Esophagus muscularis mucosa (tissue), 4 donors: ENCODE measurements at places on chromosomes 7 and 10. TPM values are rescaled to one million over a fixed set of nuclear protein-coding genes. Genes with fewer than 3 reads are reported as not detected.

Gene AS3MT
- total RNA-seq, result 9.3 TPM

Gene CDHR3
- 31.5 TPM for total RNA-seq

Gene FAM131B
- total RNA-seq, result 2.0 TPM

- H3K27ac ChIP-seq, result no peak overlapping the region
- H3K27me3 ChIP-seq, result no peaks in the 10 kb centered on the region
- no peaks in the 10 kb centered on the region for H3K4me1 ChIP-seq
- H3K4me3 ChIP-seq, result no peak overlapping the region
- no peak for DNase-seq
- no peaks in the 10 kb centered on the region for H3K36me3 ChIP-seq
Measured at GRCh38 chr7:39527296-39527695, 38.9 kb upstream of the YAE1 start.

DNA sequence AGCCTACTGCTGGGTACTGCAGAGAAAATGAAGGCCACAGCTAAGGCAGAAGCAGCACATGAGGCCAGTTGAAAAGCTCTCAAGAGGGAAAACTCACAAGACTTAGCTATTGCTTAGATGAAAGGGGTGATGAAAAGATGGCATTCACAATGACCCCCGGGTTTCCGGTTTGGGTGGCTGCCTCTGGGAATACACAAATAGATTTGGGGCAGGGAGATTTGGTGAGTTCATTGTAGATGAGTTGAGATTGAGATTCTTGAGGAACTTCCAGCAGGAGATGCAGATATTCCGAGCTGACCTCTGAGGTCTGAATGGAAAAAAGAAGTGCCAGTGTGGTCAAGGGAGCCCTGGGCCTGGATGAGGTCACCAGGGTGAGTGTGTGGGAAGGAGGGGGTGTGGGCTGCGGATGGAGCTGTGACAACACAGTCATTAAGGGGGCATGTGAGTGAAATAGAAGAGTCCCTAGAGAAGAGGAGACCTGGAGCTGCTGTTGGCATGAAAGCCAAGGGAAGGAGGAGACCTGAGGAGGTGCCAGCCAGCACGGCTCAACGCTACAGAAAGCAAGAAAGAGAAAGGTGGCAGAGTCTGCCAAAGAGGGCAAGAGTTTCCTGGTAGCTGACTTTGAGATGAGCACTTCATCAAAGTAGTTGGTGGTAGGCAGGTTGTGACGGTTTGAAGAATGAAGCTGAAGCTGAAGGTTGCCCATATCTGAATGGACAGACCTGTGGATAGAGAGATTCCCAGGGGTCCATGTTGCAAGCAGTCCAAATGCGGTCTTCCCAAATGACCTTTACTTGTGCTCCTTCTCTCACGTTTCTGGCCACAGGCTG lies 43.7 kb downstream of the HIF1AN start:
- DNase-seq, result peak; percentile 82
- no peaks in the 10 kb centered on the region for H3K36me3 ChIP-seq
- no peaks in the 10 kb centered on the region for H3K4me1 ChIP-seq
- peaks cover 41% of the 10 kb centered on the region for H3K27me3 ChIP-seq

DNA sequence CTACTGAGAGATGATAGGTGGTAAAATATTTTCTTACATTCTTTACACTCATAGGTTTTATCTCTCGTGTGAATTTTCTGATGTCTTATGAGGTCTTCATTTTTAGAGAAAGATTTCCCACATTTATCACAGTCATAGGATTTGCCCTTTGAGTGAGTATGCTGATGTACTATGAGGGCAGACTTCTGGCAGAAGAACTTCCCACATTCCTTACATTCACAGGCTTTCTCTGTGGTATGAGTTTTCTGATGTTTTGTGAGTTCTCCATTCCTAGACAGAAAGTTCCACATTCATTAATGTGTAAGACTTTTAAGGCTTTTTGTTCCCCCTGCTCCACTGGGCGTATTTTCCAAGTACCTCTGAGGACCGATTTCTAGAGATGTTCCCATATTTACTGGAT lies 23.5 kb downstream of the ZNF25 start:
- H3K4me1 ChIP-seq, result no peaks in the 10 kb centered on the region
- H3K27me3 ChIP-seq, result no peaks in the 10 kb centered on the region
- H3K4me3 ChIP-seq, result no peak overlapping the region
- peaks cover 99% of the 10 kb centered on the region for H3K36me3 ChIP-seq
- no peak overlapping the region for H3K27ac ChIP-seq

DNA sequence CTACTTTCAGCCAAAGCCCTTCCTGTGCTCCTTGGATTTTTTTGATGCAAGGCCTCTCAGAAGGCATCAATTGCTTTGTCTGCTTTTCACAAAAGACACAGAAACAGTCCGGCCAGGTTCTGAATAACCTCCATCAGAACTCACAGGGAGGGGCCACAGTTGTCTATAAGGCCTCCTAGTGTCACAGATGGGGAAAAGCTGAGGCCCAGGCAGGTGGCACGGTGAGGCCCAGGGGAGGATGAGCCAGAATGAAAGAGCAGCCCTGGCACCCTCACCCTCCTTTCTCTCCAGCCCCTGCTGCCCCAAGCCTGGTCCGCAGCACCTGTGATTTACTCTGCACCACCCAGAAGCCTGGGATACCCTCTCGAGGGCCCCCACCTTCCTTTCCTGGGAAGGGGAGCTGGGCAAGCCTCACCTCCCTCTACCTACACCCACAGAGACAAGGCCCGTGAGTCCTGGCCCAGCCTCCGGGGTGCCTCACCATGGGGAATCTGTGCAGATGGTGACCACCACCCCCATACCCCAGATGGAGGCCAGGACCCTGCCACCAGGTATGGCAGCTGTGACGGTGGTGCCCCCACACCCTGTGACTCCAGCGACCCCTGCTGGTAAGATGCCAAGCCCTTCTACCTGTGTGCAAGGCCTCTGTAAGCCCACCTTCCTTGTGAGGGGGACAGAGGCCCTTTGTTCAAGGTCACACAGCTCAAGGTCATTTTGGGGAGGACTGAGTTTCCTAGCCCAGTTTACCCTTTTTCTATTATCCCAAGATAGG lies 26.2 kb upstream of the ZNF467 start:
- no peak for DNase-seq
- no peaks in the 10 kb centered on the region for H3K36me3 ChIP-seq
- H3K4me1 ChIP-seq, result no peaks in the 10 kb centered on the region
- H3K27ac ChIP-seq, result no peak overlapping the region
- H3K4me3 ChIP-seq, result no peak overlapping the region

GRCh38 chr10:93390306-93391090 lies 91.6 kb downstream of the MYOF start:
- no peaks in the 10 kb centered on the region for H3K27me3 ChIP-seq
- H3K27ac ChIP-seq, result peak overlapping the region; percentile 23
- peaks cover 30% of the 10 kb centered on the region for H3K4me1 ChIP-seq
- peak; percentile 34 for DNase-seq

DNA sequence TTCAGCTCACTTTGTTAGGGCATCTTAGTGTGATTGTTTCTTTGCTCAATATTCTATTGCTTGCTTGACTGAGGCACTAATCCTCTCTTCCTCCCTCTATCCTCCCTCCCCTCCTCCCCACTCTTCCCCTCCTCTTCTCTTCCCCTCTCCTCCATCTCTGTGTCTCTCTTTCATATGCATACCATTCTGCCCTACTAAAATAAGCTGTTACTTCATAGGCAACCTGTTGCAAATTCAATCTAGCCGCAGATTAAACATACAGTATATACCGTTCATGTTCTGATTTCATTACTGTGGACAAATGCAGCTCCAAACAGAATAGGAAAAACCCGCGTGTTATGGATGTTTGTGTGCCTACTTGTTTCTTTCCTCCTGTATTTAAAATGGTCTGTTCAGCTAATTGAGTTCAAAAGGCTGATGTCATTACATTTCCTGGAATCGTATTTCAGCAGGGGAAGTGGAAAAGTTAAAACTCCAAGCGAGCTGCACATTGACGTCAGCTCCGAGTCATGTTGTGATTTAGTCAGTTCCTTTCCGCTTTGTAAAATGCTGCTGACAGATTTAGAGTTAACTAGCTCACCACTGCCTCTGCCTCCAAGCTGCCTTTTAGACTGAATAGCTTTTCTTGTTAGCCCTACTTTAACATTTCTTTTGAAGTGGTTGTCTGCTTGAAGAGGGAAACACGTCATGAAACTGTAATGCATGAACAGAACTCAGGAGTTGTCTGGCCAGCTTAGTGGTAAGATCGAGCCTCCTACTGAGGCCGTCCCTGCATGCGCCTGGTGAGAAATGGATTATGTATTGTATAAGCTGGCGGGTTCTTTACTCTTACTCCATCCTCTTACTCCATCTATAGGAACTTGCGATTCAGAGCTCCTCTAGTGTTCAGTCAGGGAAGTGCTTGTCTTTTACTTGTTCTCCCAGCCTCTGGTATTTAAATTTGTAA lies 69.0 kb downstream of the CREM start:
- no peak for DNase-seq
- peak overlapping the region; percentile 94 for H3K27ac ChIP-seq
- peak overlapping the region; percentile 57 for H3K4me3 ChIP-seq
- H3K4me1 ChIP-seq, result peaks cover 11% of the 10 kb centered on the region
- no peaks in the 10 kb centered on the region for H3K36me3 ChIP-seq
- no peaks in the 10 kb centered on the region for H3K27me3 ChIP-seq

DNA sequence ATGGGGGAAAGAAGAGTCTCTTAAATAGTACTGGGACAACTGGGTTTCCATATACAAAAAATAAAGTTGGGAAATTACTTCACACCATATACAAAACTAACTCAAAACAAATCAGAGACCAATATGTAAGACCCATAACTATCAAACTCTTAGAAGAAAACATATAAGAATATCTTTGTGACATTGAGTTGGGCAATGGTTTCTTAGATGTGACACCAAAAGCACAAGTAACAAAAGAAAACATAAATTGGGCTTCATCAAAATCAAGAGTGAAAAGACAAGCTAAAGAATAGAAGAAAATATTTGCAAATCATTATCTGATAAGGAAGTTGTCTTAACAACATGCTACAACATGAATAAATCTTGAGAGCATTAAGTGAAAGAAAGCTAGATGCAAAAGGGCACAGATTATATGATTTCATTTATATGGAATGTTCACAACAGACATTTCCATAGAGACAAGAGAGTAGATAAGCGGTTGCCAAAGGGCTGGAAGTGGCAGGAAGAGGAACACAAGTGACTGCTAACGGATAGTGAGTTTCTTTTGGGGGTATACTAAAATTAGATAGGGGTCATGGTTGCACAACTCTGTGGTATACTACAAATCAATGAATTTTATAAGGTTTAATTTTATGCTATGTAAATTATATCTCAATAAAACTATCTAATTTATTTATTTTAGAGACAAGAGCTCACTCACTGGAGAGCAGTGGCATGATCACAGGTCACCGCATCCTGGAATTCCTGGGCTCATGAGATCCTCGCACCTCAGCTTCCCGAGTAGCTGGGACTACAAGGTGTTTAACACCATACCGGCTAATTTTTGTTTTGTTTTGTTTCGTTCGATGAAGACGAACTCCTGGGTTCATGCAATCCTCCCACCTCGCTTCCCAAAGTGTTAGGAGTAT lies 35.4 kb downstream of the JMJD1C start:
- H3K27ac ChIP-seq, result no peak overlapping the region
- no peak overlapping the region for H3K4me3 ChIP-seq
- DNase-seq, result no peak
- H3K36me3 ChIP-seq, result no peaks in the 10 kb centered on the region
- H3K27me3 ChIP-seq, result no peaks in the 10 kb centered on the region

- H3K4me1 ChIP-seq, result no peaks in the 10 kb centered on the region
- H3K27ac ChIP-seq, result no peak overlapping the region
- no peaks in the 10 kb centered on the region for H3K36me3 ChIP-seq
- DNase-seq, result no peak
Measured at GRCh38 chr7:7932553-7932952, 36.0 kb upstream of the GLCCI1 start.

DNA sequence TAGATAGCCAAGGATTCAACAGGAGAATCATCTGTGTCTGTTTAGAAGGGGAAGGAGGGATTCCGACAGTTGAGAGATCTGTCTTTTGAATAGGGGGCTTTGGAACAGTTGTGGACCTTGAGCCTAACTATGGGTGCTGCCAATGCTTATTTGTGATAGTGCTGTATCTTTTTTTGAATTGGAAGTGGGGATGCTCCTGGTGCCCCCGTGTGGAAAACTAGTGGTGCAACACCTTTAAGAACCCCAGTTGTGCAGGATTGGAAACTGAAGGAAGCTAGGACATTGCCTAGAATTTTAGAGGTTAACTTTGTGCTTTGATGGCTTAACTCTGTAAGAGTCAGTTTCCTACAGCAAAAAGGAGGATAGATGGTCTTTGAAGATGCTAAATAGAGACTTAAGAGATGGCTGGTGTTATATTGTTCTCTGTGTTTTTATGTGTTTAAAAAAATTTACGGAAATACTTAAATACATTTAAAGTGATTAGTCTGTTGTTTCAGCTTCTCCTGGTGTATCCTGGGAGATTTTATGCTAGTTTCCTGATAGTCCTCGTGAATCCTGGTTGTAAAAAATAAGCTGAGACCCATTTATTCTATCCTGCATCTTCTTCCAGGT lies 69.3 kb downstream of the AP3M1 start:
- H3K4me3 ChIP-seq, result no peak overlapping the region
- peaks cover 42% of the 10 kb centered on the region for H3K36me3 ChIP-seq
- no peaks in the 10 kb centered on the region for H3K27me3 ChIP-seq
- peaks cover 61% of the 10 kb centered on the region for H3K4me1 ChIP-seq
- peak overlapping the region; percentile 20 for H3K27ac ChIP-seq
- peak; percentile 90 for DNase-seq
